Activated CD4-positive, alpha-beta memory T cell treated with anti-CD3 and anti-CD28 coated beads, Interleukin-2, amount 10 ng/mL, durations not matched to agents 7 days and 5 days (primary cell): ENCODE measurements at places on chromosomes 2 and 18.

- DNase-seq, result no peak
These were observed 4.9 kb downstream of the ADCY3 start for GRCh38 chr2:24915175-24915574.

- DNase-seq, result peak; percentile 86
These were observed 118.2 kb downstream of the SPTBN1 start for GRCh38 chr2:54574107-54574859.

GRCh38 chr2:208594642-208595385, 188.2 kb downstream of the PTH2R start:
- no peak for DNase-seq

GRCh38 chr2:162929571-162929970, 91.0 kb upstream of the KCNH7 start:
- DNase-seq, result no peak

- DNase-seq, result no peak
These were observed 78.6 kb upstream of the MAP3K20 start for GRCh38 chr2:172997031-172997430.

DNA sequence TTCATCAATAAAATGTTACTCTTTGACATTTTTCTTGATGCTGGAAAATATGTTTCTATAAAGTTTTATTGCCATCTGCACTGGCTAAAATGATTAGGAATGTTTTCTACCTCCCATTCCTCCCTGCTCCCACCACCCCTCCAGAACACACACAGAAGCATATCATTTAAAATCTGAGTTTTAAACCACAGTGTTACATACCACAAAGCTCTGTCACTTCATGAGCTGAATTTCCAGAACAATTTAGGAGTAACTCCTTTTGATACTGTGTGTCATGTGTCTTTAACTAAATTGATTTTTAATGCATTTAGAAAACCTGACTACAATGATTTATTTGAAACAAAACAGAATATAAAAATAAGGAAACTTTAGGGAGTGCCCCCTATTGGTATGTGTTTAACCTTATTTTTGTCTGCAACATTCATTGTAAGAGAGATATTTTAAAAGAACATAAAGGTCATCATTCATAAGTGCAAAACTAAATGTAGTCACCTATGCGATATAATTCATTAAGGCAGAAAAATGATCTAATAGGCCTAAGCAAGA, 52.0 kb downstream of the FEZ2 start:
- no peak for DNase-seq

DNA sequence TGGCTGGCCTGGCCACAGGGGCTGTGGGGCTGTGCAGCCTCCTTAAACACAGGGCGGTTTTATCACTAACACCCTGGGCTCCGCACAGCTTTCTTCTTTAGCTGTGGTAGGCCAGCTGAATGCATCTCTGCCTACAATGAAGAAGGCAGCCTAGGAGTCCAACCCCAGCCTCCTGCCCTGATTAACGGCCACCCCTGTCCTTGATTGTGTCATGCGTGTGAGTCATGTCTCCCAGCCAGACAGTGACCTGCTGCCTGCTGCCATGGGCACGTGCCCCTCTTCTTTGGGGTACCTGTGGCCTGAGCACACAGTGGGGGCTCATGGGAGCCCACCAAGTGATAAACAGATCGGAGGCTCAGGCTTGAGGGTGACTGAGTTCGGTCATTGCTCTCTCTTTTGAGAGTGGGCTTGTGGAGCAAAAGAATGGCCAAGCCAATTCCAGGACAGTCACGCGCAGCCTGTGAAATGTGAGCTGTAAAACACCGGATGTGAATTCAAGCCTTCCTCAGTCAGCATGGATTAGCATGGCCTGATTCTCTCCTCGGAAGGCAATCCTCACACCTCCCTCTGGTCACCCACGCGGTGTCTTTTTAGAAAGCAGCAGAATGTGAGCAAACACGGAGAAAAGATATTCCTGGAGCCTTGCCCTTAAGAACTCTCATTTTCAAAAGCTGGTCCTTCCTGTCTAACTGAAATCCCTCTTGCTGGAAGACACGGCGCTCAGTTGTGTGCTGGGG, 144.1 kb downstream of the CELF4 start:
- no peak for DNase-seq

DNA sequence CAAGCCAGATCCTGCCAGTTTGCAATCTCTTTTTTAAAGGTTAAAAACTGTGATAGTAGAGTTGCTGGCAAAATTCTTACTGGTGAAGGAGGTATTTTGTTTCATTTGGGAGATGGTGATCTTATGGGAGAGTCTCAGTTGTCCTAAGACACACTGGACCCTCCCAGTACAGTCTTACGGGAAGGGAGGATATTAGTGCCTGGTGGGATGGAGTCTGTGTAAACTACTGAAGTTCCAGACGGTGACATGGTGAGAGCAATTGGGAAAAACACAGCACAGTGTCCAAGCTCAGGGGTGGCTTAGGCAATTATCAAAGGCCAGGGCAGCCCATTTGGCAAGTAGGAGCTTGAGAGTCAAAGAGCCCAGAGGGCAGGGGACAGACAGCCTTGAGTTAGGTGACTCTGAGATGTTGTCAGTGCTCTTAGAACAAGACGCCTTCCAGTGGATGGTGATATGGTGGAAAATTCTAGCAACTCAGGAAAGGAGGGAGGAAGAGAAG, 143.7 kb upstream of the CCDC68 start:
- DNase-seq, result no peak

- no peak for DNase-seq
These were observed 218.8 kb downstream of the HDAC4 start for GRCh38 chr2:239181903-239182581.

DNA sequence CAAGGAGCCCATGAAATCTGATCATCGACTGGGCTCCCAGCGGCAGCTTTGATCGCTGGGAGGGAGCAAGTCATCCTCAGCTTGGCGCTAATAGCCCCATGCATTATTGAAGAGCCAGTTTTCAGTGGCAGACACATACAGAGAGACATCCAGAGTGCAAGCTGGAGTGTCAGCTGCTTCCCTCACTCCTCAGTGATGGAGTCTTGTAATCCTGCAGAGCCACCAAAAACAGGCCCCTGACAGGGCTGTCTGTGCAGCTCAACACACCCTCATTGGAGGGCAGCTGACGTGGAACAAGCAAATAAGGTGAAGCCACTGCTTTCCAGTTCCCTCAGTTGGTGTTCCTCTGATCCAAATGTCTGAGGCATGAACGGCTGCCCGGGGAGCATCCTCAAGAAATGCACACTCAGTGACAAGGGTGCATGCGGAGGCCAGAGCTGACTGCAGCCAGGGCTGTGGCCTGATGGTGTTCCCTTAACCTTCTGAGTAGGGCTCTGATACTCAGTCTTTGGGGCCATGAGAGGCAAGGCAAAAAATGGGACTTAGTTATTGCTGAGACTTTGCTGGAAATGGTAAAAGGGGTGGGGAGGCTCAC, 97.4 kb downstream of the RHOB start:
- no peak for DNase-seq

- no peak for DNase-seq
These were observed 302.5 kb upstream of the EPC2 start for GRCh38 chr2:148342086-148342485.

DNA sequence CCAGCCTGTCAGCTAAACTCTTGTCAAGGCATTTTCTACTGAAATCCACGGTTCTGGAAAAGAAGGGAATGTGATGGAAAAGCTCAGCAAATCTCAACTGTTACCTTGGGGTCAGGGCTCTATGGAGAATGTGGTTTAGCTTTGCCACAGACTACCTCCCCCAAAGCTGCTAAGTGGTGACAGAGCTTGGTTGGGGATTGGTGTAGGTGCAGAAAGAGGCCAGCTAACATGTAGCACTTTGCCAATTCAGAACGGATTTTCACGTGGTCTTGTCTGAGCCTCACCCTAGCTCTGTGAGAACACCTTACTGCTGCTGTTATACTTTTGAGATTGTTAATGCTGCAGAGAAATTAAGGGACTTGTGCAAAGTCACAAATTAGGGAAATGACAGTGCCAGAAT, 331.1 kb downstream of the RND3 start:
- no peak for DNase-seq

- no peak for DNase-seq
These were observed 4.2 kb downstream of the GALNT13 start for GRCh38 chr2:153875801-153876466.

DNA sequence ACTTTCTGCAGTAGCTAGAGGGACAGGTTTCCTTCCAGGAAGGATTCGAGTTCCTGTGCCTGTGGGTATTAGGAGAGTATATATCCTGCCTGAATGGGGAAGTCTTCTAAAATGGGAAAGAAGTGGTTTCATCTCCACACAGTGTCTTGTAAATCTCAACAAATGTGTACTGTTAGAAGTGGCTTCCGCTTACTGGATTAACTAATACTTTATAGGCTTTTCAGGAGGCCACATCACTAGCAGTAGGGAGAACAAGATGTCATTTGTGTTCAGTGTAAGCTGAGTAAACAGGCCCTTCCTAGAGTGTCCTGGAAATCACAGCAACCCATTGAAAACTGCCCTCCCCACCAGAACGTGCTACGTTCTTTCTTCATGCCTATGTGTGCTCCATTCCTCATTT, 12.5 kb upstream of the POLR1B start:
- no peak for DNase-seq

- no peak for DNase-seq
These were observed 2.8 kb downstream of the ZFP36L2 start for GRCh38 chr2:43223521-43224001.

DNA sequence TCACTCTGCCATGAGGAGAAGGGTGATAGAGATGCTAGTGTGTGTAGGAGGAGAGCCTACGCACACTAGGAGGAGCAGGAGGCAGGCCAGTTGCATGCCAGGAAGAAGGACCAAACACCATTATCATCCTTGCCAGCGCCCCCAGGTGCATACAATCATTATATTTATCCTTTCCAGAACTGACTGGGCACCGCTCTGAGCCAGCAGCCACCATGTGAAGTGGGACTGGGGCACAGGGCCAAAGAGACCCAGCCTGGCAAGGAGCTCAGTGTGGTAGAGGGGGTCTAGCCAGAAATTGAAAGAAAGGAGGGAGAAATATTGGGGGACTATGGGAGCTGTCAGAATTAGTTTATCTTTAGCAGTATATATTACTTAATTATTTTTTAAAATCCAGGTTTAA, 8.3 kb upstream of the GPR148 start:
- DNase-seq, result no peak

DNA sequence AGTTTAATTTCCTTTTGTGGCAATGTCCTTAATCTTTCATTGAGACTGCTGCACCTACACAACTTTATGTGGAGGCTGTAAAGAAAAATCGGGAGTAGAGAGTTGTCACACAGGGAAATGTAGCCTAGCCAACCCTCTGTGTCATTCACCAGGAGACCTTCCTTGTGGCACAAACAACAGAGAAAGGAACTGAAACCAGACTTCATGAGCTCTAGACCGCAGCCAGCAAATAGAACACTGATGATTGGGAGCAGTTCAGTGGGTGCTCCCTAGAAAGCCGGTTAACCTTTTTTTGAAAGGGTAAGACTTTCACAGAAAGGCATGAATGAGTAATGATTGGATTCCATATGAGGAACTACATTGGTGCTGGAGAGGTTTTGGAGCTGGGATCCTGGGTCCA, 1752.4 kb upstream of the CELF4 start:
- DNase-seq, result no peak

- no peak for DNase-seq
These were observed 161.7 kb downstream of the TSN start for GRCh38 chr2:121917143-121917542.

GRCh38 chr2:30136764-30137444, 9.9 kb upstream of the YPEL5 start:
- no peak for DNase-seq

DNA sequence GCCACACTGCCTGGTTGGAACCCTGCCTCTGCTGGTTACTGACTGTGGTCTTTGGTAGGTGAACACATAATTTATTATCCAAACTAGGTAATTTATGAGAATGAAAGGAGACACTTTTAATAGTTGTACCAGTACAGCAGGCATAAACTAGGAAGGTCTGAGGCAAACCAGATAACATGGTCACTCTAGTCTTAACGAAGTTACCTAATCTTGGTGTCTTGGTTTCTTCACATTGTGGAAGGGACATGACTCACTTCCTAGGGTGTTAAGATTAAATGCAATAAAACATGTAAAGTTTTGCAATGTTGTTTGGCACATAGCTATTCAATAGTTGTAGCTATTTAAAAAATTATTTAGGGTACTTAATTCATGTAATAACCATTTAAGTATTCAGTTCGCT, 23.3 kb downstream of the SPTBN1 start:
- no peak for DNase-seq

DNA sequence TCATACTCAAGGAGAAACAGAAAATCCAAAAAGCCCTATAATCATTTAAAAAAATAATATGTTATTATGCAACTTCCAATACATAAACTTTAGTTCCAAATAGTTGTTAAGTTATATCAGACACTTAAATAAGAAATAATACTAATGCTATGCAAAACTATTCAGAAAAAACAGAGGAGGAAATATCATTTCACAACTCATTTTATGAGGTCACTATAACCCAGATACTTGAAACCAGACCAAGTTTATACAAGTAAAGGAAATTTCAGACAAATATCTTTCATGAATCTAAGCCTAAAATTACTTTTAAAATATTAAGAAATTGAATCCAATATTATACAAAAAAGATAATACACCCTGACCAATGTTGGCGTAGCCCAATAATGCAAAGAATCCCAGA, 260.8 kb downstream of the CD226 start:
- no peak for DNase-seq

DNA sequence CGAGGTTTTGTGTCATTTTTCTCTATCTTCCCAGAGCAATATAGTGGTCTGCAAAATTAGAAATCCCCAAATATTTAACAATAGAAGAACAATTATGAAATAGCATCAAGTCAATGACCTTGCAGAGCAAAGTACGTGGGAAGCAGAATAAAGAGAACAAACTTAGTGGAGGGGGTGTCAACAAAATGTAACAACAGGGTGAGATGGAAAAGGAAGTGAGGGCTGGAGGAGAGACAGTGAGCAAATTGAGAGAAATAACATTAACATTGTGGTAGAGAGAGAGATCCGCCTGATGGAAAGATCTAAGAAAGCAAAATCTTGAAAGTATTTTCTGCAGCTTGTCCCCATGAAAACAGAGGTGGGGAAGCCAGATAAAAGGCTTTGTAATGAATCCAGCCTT, 23.4 kb downstream of the ARHGAP15 start:
- no peak for DNase-seq

GRCh38 chr2:71793926-71794325, 340.6 kb downstream of the DYSF start:
- no peak for DNase-seq

DNA sequence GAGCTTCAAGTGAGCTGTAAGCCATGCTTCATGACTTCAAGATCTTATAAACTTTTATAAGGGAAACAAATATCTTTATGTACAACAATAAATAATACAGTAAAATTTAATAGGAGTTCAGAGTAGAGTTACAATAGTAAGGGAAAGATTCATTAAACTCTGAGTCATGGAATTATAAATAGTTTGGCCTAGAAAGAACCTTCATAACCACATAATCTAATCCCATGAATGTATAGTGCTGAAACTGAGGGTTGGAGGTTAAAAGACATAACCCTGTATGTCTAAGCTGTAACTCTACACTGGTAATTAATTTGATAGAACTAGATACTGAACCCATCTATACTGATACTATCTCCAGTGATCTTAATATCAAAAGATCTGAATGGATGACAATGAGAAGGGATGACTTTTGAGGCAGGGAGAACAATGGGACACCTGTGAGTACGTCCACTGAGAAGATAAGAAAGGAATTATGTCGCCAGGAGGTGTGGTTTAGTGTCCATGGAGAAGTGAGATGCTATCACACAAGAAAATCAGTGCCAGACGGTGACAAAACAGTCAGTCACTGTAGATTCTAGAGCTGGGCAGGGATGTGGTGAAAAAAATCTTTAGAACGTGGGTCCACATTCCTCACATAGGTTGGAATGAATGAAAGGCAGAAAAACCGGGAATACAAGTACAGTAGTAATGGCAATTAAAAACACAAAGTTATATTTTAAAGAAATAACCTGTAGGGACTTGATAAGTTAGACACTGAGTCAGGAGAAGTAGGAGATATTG, 1.1 kb downstream of the IL1F10 start:
- no peak for DNase-seq
